ENCODE measurements at places on chromosomes 1 and 21.
A peak's percentile ranks its signal among the peaks of the same experiment; 100 is the strongest.

DNA sequence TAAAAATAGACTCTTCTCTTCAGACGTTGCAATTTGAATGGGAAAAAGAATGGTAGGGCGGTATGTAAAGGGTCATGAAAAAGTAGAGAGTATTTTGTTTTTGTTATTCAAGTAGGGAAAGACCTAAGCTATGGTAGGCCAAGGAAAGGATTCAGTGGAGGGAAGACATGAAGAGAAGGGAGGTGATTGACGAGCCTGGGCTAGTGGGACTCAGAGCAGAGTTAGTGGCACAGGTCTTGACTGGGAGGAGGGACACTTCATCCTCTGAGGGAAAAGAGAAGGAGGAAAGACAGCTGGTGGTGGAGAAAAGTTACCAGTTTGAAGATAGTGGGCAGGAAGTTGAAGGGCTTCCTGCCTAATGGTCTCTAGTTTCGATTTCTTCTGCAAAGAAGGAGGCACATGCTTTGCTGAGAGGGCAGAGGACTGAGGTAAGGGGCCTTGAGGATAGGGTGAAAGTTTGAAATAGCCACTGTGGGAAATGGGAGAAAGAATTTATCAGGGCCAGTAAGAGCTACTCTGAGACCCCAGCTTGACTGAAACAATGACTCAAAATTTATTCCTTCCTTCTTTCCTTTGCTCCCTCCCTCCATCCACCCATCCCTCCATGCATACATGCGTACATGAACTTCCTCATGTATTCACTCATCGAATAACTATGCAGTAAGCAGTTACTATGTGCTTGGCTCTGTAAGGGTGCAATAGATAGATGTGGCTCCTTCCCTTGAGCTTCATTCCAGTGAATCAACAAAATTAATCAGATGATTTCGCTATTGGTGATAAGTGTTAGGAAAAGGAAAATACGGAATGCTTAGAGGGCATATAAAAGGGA, 4.2 kb downstream of the CD48 start:
- no peak for DNase-seq

DNA sequence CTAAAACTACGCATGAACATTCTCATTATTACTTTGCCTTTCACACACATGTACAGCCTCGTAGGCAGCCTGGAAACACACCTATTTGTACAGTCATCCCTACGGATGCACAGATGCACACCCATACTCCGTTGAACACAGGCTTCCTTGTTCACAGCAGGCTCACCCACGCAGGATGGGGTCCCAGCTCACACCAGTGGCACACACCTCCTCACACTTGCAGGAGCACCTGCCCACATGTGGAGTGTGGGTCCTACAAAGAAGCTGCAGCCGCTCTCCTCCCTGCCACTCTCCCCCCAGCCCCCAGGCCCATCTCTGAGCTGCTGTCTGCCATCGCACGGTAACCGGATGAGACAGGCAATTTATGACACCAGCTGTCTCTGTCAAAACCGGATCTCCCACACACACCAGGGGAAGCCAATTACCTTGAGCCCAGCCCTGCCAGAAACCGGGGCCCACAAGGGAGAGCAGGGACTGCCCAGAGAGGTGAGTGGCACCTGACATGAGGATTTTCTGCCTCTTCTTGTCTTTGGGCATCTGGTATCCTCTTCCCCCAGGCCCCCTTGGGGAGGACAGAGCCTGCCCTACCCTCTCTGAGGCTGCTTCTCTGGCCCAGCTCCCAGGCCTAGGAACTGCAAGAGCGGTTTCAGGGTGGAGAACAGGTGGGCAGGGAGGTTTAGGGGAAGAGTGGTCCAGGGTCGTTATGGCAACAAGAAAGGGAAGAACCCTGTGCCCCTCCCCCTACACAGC, 175.4 kb downstream of the IGSF21 start:
- DNase-seq = peak; percentile 90

DNA sequence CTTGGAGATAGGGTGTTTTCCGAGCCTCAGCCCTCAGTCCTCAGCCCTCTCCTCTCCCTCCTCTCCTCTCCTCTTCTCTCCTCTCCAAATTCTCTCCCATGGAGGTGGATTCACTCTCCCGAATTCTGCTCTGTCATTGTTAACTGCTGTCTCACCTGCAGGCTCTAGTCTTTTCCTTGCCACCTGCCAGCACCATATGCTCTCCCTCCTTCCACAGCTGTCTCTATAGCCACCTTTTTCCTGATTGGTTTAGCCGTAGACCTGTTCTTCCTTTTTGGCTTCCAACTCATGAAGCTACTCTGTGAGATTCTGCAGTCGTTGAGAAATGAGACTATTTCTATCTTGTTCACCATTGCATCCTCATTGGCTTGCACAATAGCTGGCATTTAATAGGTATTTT, 19.7 kb downstream of the COG2 start:
- peak; percentile 68 for DNase-seq

DNA sequence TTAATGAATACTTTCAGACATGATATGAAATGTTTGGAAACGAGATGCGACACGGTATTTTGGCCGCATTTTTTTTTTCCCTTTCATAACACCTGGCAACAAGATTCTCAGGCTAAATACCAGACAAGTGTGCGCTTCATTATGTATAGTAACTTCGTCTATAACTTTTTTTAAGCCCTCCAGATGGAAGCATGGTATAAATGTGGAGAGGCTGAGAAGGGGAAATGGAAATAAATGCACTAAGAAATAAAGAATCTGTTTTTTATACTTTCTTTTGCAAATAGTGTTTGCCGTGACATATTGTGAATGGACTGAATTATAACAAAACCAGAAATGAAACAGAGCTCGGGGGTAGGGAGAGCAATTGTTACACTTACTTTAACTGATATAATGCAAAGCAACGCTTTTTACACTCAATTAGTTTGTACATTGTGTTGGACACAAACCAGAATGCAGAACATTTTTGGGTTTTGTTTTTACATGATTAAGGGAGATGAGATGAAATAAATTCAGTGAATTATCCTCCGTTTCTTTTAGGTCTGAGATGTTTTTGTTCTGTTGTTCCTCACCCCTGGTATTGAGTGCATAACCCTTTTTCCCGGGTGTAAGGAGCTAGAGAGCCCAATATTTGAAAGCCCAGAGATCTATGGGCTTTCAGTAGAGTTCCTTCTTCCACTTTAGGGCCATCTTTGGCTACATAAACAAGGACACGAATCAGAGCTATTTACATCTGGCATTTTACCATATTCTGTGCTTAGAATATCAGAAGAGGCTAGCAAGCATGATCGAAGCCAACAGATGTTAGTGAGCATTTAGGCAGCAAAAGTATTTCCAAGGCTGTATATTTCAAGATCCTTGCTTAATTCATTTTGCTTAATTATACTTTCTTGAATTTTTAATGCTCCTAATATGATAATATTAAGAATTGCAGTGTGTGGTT, 478.0 kb downstream of the CAMTA1 start:
- DNase-seq = no peak

DNA sequence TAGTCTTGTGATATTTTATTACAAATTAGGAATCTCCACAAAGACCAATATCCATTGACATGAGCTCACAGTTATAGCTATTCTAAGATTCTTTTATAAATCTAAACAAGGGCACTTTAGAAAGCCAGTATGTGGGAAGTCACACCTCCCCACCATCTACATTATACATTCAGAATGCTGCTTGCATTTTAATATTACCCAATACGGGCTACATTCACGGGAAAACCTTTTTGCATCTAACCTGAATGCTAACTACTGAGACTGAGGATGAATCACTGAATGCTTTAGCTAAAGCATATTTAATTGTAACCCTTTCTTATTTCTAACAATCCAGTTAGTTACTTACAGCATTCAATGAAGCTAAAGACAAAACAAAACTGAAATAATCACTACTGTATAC, 53.1 kb downstream of the PCSK9 start:
- no peak for DNase-seq

GRCh38 chr1:83762039-83762365, 236.9 kb downstream of the TTLL7 start:
- no peak for DNase-seq

GRCh38 chr21:16454399-16454798, 724.6 kb downstream of the USP25 start:
- DNase-seq = no peak

DNA sequence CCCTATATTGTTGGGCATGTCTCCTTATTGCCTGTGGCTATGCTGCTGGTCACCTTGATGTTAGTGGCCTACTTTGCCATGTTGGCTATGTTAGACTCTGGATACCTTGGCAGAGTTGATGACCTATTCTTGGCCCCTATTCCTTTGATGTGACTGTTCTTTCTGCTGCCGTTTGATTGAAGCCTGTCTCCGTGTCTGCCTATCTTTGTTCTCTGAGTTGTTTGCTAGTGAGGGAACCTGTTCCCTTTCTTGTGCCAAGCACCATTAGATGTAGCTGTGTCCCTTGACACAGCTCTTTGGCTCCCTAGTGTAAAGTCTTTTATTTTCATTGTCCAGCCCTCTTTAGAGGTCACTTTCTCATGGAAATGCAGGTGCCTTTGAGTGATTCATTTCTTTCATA, 28.7 kb upstream of the PAPPA2 start:
- no peak for DNase-seq

GRCh38 chr21:21864321-21864840, 866.2 kb downstream of the NCAM2 start:
- no peak for DNase-seq

- no peak for DNase-seq
These were observed 81.0 kb downstream of the PLPPR5 start for GRCh38 chr1:98923667-98924066.

DNA sequence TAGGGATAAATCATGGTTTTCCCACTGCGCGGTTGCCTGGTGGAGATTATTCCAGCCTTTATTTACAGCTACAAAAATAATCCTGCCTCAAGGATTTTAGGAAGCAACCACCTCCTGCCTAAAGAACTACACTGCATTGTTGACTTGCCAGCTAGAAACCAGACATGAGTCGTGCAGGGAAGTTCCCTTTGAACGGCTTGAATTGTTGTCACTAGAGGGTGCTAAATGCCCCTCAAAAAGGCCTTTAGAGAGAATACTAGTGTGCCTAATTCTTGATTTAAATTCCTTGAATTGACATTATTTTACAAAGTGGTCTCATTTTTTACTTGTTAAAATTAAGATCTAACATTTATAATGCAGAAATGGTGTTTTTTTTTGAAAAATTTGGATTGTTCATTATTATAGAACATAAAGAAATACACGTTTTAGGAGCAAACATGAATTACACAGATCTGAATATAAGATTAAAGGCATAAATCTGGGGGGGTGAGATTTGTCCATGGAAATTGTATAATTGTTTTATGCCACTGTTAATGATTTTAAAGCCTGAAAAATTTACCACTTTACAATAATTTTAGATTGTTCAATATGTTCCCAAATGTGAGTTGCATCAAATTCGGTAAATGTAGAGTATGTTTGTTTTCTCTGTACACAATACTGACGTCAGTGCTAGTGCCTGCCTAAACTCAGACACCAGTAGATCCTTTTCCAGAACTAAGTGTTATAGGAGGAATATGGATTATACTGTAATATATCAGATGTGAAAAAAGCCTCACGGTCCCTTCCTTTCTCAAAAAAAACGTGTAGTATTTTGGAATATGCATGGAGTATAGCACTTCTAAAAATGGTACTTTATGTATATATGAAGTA, 7.6 kb upstream of the ERG start:
- peak; percentile 63 for DNase-seq

DNA sequence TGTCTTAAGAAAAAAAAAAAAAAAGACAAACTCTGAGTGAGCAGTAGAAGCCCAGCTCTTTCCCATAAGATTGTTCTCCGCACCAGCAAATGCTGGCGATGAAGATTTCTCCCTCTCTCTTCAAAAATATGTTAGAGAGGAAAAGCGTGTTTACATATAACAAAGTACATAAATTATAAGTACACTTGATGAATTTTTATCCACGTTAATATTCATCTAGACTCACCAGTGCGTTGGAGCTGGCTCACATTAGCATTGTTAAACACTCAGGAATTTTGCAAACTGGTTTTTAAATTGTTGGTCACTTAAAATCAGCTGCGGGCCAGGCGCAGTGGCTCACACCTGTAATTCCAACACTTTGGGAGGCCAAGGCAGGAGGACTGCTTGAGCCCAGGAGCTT, 56.0 kb downstream of the RUNX3 start:
- DNase-seq = no peak

GRCh38 chr1:10541286-10541685, 66.5 kb downstream of the PEX14 start:
- no peak for DNase-seq

GRCh38 chr1:1080122-1080757, 6.1 kb upstream of the RNF223 start:
- DNase-seq = no peak

DNA sequence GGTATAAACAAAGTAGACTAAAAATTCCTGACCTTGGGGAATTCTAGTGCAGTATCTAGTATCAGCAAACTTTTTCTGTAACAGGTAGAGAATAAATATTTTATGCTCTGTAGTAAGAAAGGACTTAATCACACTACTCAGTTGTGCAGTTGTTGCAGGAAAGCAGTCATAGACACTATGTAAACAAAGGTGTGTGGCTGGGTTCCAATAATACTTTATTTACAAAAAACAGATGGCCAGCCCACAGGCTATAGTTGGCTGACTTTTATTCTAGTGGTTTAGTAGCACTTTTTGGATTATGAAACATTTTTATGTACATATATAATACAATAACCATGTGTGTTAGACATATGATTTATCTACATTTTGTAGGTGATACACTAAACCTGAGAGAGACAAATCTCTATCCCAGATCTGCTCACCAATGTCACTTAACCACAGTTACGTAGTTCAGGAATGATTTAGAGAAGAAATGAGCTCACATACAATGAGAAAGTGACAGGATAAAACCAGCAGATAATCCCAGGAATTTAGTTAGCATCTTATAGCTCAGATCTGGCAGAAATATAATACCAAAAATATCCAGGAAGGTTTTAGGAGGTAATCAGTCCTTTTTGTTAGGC, 56.1 kb downstream of the MIER1 start:
- DNase-seq = peak; percentile 4

GRCh38 chr1:218556016-218556415, 210.9 kb downstream of the TGFB2 start:
- no peak for DNase-seq

GRCh38 chr1:107993920-107994319, 28.9 kb upstream of the VAV3 start:
- no peak for DNase-seq

- peak; percentile 87 for DNase-seq
These were observed 80.9 kb downstream of the ABCA4 start for GRCh38 chr1:94039871-94040569.

DNA sequence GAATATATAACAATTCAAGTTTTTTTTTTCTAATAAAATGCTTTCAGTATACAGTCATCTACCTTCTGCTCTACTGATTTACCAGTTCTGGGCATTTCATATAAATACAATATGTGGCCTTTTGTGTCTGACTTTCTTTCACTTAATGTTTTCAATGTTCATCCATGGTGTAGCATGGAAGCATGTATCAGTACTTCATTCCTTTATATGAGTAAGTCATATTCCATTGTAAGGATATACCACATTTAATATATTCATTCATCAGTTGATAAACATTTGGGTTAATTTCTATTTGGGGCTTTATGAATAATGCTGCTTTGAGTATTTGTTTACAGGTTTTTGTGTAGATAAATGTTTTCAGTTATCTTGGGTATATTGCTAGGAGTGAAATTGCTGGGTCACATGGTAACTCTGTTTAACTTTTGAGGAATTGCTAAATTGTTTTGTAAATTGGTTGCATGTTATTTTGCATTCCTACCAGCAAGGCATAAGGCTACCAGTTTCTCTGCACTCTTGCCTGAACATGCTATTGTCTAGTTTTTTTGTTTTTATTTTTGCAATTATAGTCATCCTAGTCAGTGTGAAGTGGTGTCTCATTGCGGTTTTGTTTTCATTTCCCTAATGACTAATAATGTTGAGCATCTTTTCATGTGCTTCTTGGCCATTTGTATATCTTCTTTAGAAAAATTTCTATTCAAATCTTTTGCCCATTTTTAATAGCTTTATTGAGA, 206.1 kb downstream of the TM2D1 start:
- DNase-seq = no peak
